ENCODE measurements at places on chromosomes 6 and 20.

DNA sequence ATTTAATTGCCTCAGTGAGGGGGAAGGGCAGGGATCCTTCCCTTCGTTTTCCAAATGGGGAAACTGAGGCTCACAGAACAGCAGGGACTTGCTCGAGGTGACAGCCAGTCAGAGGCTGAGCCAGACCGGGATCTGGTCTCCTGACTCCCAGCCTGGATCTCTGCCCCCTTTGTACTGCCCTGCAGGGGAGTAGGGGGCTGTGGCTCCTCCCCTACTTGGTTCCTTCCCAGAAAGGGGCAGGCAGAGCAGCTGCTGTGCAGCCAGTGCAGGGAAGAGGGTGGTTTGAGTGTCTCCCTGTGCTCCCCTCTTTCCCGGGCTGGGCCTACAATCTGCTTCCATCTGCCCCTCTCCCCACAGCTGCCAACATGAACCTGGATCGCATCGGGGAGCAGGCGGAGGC, 37.6 kb downstream of the UQCC2 start:
- no peak for DNase-seq

- no peak for DNase-seq
Measured at GRCh38 chr20:47758517-47759450, 26.5 kb downstream of the SULF2 start.

DNA sequence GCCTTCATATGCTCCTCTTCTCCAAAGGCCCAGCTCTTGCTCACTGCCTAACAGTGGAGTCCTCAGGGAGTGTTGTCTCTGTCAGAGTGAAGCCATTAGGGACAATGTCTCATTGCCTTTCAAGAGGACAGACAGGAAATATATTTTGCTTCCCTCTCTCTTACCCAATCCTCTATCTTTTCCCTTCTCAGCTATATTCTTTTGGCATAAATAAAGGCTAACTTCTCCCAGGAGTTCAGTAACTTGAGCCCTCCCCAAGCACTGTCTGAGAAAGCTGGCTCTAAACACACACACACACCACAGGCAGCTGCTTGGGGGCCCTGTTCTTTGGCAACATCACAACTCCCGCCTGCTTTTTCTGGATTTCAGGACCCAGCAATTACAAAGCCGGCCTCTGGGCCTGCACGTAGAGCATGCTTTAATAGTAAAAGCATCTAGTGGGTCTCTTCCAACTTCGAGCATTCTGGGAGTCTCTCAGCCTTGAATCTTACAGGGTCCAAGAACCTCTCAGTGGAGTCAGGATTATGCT, 34.7 kb upstream of the LAMA4 start:
- no peak for DNase-seq

DNA sequence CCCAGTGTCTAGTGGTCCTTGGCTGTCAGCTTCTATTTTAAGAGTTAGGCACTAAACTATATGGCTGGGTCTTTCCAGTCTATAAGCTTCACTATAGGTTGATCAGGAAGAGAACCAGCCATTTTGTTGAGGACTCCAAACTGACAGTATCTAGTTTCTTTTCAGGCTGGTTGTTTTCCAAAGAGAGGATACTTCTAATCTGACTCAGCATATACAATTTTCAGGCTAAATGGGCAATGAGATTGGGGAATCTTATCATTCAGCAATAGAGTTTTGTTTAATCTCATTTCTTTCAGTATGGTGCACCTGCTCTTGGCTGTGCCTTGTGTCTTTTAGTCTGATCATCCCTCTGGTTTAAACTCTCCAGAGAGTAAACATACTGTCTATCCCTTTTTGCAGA, 20.4 kb upstream of the CTAGE9 start:
- DNase-seq, result no peak

GRCh38 chr6:28794175-28795002, 129.4 kb downstream of the TRIM27 start:
- no peak for DNase-seq

DNA sequence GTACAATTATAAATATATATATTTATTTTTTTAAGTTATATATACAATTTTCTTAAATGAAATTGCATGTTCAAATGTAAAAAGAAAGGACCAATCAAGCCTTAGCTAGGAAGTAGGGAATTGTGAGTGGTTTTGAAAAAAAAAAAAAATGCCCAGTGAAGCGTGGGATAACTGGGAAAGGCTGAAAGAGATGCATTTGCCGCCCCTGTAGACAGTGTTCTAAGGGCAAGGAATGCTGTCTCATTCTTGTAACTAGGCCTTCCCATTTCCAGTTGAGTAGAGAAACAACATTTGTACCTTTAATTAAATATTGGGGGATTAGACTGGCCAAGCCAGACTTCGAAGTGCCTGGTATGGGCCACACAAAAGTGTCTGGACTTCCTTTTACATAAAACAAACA, 430.1 kb upstream of the SLC35B3 start:
- no peak for DNase-seq

DNA sequence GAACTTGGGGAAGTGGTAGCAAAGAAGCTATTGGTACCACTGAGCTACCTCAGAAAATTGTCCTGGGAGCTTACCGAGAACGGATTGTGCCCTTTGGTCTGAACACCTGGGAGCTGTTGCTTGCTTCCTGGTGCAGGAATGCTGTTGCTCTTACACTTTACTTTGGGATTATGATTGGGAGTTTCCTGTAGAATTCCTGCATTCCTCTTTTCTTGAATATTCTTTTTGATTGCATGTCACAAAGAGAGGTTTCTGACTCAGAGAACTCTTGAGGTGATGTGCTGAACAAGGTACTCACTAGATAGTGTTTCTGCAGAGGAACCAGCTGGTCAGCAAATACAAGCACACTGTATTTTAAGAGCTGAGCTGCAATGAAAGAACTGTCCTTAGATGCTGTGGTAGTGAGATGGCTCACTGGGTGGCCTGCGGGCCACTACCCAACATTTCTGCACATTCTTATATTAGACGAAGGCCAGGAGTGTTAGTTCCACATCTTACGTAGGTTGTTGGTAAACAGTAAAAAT, 35.0 kb downstream of the LRRC1 start:
- no peak for DNase-seq

- DNase-seq, result no peak
Measured at GRCh38 chr6:41442352-41442672, 103.9 kb upstream of the FOXP4 start.

DNA sequence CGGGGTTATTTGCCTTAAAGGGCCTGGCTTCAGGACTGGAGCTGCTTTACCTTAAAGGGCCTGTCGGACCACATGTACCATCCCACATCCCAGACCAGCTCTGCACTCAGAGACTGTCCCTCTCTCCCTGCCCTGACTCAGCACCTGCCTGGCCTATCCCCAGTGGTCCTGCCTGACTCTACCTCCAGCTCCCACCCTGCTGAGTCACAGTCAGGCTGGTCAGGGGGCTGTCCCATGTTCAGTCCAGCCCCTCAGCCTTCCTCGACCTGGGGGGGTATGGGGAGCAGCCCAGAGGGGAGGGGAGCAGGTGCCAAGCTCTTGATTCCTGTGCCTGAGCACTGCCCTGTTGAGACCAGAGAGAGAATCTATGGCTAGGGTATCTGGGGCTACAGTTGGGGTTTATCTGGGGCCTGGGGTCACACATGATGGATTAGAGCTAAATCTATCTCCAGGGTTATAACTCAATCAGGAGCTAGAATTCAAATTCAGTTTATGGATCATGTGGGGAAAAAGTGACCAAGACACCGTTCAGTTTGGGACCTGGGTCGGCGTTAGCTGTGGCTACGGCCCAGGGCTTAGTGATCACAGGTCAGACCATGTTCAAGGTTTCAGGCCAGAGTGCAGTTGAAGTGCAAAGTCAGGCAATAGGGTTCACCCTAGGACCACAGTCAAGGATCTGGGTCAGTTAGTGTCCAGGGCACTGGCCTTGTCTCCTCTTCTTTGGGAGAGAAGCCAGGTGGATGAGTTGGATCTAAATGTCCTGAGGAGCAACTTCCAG, 9.4 kb upstream of the TRIB3 start:
- no peak for DNase-seq

- no peak for DNase-seq
Measured at GRCh38 chr6:158910484-158911440, 89.2 kb downstream of the RSPH3 start.

DNA sequence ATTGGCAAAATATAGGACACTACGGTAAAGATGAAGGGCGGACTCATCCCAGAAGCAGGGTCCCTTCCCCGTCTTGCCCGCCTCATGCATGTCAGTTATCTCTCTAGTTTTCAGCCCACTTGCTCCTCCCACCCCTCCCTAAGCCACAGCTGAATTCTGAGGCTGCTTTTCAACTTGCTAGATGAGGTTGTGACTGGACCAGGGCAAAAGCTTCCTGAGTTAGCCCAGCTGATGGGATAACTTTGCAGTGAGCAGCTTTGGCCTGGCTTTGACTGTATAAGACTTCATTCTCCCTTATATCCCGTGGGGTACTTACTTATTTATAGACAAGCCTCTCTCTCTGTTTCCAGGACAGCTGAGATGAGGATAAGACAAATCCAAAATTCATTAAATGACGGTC, 23.2 kb downstream of the GHRH start:
- no peak for DNase-seq

GRCh38 chr6:125749865-125750691, 646 bp downstream of the HEY2 start:
- no peak for DNase-seq

- no peak for DNase-seq
Measured at GRCh38 chr20:44470327-44470726, 5.3 kb upstream of the TTPAL start.

- no peak for DNase-seq
Measured at GRCh38 chr6:162653808-162654207, 73.8 kb downstream of the PRKN start.

DNA sequence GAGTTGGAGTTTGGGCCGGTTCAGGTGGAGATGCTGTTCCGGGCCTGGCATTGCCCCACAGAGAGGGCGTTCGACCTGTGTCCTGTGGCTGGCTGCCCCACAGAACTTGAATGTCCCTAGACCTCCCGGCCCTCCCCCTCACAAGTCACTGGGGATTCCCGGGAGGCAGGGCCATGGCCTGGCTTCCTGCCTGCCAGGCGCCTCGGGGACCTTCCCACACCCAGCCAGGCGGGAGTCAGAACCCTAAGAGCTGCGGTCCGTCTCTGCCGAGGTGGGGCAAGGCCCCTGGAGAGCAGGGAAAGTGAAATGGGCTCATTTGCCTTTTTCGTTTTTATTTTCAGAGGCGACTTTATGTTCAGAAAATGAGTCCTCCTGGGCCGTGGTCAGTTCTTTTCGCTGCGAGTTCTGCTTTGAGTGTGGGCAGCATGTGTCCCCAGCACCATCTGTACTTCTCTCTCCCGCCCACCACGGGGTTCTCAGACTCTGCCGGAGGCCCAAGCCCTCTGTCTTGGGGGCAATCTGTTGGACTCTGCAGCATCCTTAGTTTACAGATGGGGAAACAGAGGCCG, 8.5 kb downstream of the RBM38 start:
- peak; percentile 70 for DNase-seq

DNA sequence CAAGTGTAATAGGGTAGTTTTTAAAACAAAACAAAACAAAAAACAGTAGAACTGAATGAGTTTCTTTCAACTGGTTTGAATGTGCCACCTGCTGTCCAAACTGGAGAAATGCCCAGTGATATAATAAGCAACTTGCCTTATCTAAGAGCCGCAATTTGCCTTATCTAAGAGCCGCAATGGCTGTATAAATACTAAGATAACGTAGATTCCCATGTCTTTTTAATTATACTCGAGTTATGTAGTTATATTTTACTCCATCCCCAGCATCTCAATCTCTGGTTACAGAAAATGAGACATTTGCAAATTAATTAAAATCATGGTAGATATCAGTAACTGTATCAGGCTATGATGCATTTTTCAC, 67.2 kb downstream of the RPP40 start:
- no peak for DNase-seq

GRCh38 chr20:14210146-14210545, 127.3 kb downstream of the FLRT3 start:
- no peak for DNase-seq

GRCh38 chr6:35185302-35185681, 28.5 kb upstream of the SCUBE3 start:
- DNase-seq, result no peak

DNA sequence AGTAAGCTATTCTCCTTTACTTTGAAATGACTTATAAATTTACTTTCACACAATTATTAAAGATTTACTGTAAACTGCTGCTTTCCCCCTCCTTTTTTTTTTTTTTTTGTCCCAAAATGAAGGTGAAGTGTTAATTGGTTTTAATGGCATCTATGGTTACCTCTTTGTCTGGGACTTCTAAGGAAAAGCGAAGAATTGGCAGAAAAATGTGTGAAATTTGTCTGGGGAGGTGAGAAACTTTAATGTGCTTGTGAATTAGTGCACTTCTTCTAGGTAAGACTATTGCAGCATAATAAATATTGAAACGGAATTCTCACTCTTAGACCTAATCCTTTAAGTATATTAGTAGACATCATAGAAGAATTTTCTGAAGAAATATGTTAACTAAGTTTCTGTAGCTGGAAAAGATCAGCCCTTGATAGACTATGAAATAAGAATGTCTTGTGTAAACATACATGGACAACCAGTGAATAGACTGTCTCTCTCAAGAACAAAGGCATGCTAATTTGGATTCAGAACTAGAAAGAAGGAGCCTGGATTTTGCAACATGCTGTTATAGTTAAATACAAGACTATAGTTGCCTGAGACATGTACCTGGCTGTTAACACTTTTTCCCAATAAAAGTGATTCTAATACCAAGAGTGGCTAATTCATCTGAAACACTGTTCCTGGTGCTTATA, 23.9 kb downstream of the FLRT3 start:
- no peak for DNase-seq

DNA sequence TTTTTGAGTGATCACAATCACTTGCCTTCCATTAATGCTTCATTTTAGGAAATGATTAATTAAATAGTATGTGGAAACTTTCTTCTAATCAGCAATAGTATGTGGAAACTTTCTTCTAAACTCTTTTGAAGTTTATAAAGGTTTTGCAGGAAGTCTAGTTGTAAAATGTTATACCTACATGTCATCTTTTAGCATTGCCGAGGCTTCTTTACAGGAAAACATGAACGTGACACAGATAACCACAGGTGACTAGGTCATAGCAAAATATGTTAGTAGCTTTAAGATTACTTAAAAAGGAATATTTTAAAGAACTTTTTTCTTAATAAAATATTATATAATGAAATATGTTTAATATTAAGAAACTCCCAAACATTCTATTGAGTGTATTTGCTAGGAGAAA, 56.8 kb downstream of the SMAP1 start:
- no peak for DNase-seq

DNA sequence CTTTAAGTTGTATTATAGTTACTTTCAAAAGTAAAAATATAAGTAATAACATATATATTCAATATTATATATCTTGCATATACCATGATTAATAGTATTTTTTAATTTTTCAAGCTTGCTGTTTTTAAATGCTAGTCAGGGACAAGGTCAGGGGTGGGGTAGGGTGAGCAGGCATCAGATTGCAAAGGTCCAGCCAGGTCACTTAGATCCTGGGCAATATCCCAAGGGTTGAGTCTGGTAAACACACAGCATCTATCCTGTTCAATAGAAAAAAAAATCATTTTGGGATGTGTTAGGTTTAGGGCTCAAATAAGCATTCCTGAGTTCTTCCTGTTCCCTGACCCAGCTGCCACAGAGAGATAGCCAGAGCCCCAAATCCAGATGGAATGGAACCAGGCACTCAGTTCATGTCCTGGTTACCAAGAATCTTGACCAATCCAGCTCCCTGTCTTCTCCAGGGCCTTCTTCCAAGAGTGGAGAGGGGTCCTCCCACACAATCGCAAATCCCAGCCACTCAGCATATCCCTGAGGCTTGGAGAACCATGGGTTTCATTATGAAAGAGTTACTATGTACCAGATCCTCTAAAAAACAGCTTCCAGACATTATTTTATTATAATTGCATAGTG, 134.9 kb upstream of the TOP1 start:
- no peak for DNase-seq
